ENCODE measurements at places on chromosomes 5 and 9.

DNA sequence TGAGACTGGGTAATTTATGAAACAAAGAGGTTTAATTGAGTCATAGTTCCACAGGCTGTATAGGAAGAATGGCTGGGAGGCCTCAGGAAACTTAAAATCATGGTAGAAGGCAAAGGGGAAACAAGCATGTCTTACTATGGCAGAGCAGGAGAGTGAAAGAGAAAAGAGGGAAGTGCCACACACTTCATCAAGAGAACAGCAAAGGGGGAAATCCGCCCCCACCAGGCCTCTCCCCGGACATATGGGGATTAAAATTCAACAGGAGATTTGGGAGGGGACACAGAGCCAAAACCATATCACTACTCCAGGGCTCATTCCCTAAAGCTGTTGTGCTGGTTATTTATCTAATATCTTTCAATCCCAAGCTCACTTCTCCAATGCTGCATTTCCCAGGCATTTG, 50.2 kb upstream of the NR3C1 start:
- no peak for DNase-seq

DNA sequence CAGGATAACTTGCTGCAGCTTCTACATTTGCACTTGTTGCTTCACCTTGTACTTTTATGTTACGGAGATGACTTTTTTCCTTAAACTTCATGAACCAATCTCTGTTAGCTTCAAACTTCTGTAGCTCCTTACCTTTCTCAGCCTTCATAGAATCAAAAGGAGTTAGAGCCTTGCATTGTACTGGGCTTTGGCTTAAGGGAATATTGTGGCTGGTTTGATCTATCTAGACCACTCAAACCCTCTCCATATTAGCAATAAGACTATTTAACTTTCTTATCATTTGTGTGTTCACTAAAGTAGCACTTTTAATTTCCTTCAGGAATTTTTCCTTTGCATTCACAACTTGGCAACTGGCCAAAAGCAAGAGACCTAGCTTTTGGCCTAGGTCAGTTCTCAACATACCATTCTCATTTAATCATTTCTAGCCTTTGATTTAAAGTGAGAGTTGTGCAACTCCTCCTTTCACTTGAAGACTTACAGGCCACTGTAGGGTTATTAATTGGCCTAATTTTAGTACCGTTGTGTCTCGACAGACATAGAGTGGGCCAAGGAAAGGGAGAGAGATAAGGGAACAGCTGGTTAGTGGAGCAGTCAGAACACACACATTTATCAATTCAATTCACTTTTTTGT, 63.7 kb downstream of the SHOC1 start:
- DNase-seq, result no peak

DNA sequence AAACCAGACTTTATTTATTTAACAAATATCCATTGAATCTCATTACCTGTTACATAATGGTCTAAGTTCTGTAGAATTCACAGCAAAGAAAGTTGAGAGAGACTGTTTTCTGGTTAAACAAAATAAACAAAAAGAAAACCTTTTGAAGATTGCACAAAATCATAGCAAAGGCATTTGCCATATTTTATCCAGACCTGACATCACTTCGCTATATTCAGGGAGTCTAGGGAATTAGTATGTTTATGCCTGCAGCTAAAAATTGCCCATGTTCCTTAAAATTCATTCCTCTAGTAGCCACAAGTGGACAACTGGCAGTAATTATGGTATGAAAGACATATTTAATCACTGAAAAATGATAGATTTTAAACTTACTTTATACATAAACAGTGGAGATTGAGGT, 577.0 kb upstream of the DAB2 start:
- DNase-seq, result no peak

DNA sequence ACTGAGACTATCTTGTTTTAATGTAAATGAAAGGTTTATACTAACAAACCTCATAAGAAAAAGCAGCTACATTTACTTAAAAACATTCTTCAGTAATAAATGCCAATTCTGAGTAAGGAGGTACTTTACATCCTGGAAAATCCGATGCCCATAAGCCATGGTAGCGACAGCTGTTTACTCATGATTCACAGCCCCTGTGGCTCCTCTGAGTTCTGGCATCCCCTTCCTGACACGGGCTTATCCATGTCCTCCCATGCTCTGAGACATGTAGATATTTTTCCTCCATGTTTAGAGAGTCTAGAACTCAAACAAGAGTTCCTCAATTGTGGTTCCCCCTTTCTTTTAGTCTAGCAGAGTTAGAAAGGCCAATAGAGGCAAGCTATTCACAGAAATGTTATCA, 63.1 kb upstream of the DEPDC1B start:
- DNase-seq, result no peak

GRCh38 chr9:134349936-134350335, 23.7 kb downstream of the RXRA start:
- no peak for DNase-seq

DNA sequence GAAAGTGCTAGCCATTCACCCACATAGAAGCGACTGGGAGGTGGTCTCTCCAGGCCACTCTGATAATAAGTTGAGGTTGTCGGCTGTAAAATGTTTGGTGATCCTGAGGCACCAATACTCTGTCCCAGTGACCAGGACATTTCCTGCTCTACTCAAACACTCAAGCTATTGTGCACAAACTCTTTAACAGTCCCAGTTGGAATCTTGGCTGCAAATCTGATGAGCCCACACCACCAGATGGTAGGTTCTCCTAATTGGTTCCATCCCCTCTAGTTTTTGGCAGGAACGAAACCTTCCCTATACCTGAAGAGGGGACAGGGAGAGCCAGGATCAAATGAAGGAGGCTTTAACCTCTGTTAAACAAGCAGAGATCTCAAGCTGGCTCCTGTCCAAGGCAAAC, 14.3 kb downstream of the GRIA1 start:
- no peak for DNase-seq

DNA sequence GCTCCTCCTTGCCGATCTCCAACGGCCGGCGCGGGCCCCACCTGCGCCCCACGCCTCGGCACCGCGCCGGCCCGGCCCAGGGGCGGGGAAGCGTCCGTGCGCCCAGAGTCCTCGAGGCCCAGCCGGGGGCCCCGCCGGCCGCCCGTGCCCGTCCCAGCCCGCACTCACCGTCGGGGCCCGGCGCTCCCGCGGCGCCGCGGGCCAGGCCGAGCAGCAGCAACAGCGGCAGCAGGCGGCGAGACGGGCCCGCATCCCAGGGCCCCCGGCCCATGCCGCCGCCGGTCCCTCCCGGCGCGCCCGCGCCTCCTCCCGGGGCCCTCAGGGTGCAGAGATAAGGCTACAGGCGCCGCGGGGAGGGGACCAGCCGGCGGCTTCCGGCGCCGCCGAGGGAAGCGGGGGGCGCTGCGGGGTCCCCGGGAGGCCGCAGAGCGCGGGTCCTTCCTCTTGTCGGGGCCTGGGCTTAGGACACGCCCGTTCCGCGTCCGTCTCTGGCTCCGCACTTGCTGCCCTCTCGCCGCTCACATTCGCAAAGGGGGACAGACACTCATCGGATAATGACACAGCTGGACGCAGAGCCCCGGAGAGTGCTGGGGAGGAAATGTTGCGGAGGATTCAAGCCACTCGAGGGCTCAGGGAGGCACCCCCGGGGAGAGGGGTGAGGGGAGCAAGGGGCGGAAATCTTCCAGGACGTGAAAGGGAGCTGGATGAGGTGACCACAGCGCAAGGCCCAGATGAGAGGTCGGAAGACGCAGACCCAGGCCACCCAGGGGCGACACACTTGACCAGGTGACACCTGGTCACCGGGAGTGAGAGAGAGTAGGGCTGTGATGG, at the start of gene SUSD1:
Gene SUSD1 (minus strand): TSS at position 333 of the 831 bp plus-strand sequence. CDS start 62 bp downstream, at position 271.
- no peak for DNase-seq

DNA sequence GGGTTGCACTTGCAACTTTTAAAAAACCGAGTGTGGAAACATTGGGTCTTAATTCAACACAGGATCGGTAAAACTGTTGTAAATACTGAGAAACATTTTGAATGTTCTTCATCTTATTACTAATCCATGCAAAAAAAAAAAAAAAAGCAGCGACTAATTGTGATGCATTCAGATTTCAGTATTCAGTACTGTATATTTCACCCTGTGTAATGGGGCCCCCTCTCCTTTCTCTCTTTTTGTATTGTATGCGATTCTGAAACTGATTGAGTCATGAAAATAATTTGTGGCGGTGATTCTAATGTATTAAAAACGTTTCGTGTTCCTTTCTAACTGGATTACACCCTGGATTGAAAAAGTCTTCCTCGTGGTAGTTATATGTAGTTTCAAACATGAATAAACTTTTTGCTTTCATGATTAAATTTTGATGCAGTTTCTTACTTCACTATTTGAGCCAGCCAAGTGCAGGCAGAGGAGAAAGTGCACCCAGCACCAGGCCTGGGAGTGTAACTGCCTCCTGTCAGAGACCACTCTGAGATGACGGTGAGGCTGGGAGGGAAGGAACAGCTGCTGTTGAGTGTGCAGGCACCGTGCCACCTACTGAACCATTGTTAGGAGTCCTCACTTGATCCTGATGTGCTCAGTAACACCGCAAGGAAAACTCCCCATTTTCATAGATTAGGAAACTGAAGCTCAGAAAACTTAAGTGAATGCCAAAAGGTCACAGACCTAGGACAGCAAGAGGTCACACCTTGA, 220.0 kb downstream of the PBX3 start:
- no peak for DNase-seq

- no peak for DNase-seq
These were observed 120.6 kb downstream of the PRDM9 start for GRCh38 chr5:23627976-23628375.

- no peak for DNase-seq
These were observed 221.3 kb upstream of the KLF9 start for GRCh38 chr9:70635790-70636189.

DNA sequence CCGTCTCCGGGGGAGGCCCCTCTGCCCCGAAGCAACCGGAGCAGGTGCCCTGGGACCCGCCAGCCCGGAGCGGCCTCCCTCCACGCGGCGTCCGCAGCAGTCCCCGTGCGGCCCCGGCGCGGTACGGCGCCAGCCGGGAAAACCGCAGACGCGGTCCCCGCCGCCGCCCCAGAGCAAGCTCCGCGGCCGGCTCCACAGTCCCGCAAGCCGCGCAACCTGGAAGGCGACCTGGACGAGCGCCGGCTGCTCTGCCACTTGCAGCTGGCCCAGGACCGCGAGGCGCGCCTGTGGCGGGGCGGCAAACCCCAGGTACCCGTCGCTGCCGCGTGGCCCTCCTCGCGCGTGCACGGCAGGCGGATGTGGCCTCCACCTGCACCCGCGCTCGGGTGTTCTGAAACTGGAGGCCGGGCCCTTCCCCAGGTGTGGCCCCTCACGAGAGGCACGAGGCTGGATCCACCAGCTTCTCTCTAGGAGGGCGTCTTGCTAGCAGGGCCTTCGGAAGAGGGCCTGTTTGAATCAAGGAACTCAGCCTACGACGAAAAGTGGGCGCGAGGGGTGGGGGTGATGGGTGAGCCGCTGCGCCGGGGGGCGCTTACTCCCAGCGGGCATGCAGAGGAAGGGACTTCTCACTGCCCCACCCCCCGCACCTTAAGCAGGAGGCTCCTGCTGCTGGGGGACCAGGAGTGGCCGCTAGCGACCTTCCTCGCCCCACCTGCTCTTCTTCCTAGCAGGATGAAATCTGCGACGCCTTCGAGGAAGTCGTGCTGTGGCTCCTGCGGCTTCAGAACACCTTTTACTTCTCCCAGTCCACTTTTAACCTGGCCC, 602 bp downstream of the CCNI2 start:
- no peak for DNase-seq

- DNase-seq, result no peak
These were observed 51.3 kb downstream of the GADD45G start for GRCh38 chr9:89655990-89656657.

DNA sequence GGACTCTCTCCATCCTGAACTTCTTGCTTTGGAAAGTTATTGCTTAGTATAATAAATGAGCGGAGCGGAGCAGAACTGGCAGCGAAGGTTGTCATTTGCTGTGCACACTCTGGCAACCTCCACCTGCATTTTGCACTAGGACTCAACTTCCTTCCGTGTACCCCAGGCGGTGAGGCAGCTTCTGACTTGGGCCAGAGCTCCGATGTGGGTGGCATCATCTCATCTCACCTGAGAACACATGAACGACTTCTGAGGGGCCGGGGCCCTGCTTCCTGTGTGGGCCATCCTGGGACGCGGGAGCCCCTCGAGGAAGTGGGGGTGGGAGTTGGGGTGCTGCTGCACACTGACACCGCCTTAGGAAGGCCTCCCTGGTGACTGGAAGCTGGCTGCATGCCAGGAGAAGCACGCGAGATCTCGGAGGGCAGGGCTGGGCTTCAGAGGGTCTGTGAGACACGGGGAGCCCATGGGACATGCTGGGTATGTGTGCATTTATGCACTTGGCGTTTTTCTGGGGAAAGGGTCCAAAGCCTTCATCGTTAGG, 56.5 kb upstream of the COL5A1 start:
- no peak for DNase-seq

DNA sequence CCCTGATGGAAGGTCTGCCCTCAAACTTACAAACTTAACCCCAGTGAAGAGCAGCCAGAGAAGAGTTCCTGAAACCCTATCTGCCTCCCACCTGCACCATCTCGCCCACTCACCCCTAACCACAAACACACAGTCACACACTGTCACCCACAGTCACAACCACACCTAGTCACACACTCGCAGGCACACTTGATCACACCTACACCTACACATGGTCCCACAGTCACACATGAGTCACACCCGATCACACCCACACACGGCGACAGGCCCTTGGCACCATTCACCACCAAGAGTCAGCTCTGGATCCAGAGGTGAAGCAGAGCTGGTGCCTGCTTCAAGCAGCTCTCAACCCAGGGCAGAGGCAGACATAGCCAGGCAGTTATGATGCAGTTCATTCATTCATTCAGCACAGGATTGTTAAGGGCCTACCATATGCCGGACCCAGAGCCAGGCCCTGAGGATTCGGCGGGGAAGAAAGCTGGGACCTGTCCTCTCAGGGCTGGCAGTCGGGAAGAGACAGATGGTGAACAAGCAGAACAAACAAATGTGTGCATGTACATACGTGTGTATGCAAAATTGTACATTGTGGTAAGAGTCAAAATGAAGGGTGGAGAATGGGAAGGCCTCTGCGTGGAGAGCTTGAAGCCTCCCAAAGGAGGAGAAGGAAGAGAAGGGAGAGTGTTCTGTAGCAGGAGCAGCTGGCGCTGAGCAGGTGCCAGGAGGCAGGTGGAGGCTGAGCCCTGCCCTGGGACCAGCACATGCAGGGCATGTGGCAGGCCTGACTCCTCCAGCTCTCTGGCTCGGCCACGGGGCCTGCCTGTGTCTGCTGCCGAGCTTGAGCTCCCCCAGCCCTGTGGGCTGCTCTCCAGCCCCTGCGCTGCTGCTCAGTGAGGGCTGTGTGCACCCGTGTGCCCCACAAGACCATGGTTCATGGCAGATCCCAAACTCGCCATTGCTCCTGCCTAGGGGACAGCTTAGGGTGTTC, 6.4 kb downstream of the TSPAN17 start:
- no peak for DNase-seq

DNA sequence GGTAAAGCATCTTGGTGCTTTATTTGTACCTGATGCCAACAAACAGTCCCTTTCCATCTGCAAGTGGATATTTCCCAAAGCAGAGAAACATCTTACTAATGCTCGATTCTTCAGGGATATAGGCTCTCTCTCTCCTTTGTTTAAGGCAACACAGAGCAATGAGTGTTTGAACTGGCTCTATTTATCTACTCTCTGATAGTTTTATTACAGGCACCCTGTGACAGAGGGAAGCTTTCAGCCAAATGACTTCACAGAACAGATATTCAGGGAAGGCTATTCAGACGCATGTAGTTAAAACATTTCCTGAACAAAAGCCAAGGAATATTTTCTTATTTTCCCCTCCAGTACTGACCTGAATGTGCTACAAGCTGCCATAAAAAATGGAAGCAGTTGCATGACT, 141.8 kb downstream of the YIPF5 start:
- no peak for DNase-seq

Data from effector CD8-positive, alpha-beta T cell (primary cell).